ENCODE measurements at places on chromosomes 3 and 15.

- DNase-seq, result no peak
Observed at GRCh38 chr3:63679186-63679585, 26.7 kb downstream of the SNTN start.

- DNase-seq, result no peak
Observed at GRCh38 chr15:50182219-50183013, 420 bp downstream of the SLC27A2 start.

- DNase-seq, result no peak
Observed at GRCh38 chr15:70636540-70637165, 126.7 kb downstream of the UACA start.

DNA sequence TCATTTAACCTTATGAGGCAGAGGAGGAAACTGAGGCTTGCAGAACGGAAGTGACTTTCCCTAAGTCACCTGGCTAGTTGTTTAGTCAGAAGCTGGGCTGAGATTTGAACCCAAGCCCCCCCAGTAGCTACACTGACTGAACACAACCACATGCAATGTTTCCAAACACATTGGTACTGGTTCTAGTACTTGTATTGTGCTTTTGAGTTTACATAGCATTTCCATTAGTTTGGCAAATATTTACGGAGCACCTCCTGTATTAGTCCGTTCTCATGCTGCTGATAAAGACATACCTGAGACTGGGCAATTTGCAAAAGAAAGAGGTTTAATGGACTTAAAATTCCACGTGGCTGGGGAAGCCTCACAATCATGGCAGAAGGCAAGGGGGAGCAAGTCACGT is 56.3 kb upstream of the ITGA11 start:
- DNase-seq, result no peak

DNA sequence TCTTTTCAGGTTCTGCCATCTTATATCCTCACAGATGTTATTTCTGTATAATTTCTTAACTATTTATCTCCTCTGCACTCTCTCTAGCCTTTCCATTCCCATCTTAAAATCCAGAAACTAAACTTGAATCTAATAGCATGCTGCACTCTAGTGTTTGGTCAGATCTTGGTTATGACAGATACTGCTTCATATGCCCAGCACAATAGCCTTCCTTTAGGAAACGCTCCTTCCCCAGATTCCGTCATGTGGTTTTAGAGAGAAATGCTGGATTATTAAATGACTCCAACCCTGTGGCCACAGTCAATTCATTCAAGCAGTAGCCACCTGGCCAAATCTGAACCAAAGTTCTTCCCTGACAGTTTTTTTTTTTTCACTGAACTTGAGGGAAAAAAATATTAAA is 19.4 kb downstream of the RASGRP1 start:
- no peak for DNase-seq

DNA sequence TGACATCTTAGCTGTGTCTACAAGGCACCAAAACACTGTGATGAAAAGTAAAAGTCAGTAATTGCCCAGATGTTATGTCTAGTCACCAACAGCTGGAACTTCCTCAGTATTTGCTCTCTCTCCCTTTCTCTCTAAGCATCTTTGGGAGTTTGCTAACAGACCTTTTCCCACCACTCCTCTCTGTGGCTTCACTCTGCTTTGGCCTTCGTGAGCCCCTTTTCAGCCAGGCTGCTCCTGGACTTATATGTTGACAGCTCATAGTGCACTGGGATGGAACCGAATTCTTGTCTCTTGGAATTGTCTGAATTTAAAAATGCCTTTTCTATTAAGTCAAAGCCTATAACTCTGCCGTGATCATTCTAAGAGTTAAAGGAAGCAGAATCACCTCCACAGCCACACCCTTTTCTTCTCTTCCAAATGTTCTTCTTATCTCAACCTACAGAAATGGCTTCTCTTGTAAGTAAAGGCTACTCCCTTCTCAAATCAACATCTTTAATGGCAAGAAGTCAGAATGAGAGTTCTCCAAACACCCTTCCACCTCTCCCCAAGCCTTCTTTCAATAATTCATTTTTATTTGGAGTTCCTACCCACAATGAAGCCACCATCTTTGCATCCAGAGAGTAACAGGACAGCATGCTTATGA is 17.2 kb upstream of the FOXP1 start:
- no peak for DNase-seq

DNA sequence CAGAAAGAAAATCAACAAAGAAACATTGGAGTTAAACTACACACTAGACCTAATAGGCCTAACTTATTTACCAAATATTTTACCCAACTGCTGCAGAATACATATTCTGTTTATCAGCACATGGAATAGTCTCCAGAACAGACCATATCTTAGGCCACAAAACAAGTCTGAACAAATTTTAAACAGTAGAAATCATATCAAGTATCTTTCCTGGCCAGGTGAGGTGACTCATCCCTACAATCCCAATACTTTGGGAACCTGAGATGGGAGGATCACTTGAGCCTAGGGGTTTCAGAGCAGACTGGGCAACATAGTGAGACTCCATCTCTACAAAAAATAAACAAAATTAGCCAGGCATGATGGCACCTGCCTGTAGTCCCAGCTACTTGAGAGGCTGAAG is 18.1 kb upstream of the KPNA4 start:
- DNase-seq, result no peak

DNA sequence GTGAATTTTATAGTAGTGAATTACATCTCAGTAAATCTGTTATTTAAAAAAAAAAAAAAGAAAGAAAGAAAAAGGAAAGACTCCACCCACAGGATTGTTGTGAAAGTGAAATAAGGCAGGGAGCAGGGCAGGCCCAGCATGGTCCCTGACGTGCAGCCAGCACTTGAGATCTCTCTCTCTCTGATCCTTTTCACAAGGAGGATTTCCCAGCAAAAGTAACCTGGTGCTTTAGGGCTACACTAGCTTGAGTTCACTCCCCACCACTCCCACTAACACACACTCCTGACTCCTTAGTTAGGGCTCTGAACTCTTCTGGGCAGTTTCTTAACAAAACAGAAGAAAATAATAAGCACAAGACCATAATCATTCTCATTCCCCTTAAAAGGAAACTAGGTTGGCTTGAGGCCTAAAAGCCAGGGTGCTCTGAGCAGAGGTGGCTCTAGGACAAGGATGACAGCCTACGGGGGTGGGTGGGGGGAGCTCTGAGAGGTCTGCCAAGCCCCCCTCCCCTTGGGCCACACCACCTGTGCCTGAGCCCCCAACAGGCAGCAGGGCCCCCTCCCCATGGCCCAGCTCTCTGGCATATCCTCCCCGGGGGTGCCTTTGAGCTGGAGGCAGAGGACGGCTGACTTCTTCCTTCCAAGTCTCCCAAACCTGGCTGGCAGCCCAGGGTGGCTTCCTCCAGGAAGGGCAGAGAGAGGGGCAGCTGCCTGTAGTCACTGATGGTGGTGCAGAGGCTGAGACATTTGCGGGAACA is 856 bp downstream of the TMEM40 start:
- DNase-seq, result peak; percentile 83

DNA sequence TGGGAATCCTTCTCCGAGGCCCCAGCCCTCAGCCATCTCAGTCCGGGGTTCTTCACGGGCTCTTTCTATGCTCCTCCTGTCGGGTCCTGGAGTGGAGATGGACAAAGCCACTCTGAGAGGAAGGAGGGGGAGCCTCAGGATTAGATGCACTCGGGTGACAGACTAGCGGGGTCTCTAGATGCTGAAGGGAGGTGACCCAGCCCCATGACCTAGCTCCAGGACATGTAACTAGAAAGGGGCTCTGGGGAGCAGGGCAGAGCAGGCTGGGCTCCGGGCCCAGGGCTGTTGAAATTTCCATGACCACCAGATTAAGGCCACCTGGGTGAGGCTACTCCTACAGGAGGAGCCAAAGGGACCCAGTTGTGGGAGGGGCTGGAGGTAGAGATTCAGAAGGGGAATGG is 14.8 kb upstream of the SKIC8 start:
- peak; percentile 56 for DNase-seq

GRCh38 chr3:48856469-48856868 is 8.8 kb upstream of the PRKAR2A start:
- DNase-seq, result peak; percentile 58

DNA sequence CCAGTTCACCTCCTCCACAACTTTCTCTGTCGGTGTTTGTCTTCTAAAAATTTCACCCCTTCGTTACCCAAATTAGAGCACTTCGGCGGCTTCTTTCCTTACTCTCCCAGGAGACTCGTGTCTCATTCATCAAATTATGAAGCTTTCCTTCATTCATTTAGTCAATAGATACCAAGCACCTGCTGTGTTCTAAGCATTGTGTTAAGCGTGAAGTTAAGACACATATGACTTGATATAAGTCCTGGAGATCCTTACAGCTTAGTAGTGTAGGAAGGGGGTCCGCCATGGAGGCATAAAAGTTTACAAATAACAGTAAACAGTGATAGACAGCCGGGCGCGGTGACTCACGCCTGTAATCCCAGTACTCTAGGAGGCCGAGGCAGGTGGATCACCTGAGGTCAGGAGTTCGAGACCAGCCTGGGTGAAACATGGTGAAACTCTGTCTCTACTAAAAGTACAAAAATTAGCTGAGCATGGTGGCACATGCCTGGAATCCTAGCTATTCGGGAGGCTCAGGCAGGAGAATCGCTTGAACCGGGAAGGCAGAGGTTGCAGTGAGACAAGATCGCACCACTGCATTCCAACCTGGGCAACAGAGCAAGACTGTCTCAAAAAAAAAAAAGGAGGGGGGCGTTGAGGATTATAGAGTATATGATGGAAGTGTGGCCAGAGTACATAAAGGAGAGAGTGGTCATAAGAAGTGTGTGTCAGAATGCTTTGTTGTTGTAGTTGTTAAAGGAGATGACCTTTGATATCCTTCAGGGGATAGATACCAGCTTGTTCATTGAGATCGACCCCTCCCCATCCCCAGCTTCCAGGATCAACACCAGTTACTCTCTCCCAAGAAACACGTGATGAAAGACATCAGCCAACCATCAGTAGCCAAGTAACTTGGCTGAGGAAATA is 744 bp upstream of the CCDC32 start:
- DNase-seq, result no peak

- no peak for DNase-seq
Observed at GRCh38 chr15:65196637-65197336, 11.6 kb upstream of the CLPX start.

- no peak for DNase-seq
Observed at GRCh38 chr15:80549654-80550053, 145.5 kb upstream of the ABHD17C start.

DNA sequence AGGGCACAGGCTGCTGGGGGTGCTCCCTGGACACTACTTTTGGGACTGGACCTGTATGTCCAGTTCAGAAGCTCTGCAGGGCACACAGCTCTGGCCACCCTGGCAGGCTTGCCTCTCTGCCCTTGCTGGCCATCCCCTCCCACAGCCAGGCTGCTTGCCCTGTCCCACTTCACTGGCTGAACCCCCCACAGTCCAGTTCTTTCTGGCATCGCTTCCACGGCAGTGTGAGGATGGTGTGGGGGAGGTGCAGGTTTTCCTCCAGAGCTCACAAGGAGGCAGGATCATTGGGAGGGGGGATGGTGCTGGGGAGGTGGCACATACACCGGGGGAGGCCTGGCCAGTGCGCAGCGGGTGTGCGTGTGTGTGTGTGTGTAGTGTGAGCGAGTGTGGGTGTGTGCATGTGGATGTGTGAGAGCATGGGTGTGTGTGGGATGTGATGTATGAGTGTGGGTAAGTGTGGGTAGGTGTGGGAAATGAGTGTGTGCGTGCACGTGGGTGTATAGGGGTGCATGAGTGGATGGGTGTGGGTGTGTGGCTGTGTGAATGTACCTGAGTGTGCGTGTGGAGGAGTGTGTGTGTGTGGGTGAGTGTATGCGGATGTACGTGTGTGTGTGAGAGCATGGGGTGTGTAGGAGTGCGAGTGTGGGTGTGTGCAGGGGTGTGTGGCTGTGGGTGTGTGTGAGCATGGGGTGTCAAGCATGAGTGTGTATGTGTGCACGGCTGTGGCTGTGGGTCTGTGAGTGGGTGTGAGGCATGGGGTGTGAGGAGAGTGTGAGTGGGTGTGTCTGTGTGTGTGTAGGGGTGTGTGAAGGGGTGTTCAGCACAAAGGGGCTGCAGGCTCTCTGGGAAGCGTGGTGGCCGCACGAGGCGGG is 155.2 kb downstream of the NSMCE3 start:
- no peak for DNase-seq

- DNase-seq, result no peak
Observed at GRCh38 chr3:141854599-141854998, 21.8 kb upstream of the ATP1B3 start.

DNA sequence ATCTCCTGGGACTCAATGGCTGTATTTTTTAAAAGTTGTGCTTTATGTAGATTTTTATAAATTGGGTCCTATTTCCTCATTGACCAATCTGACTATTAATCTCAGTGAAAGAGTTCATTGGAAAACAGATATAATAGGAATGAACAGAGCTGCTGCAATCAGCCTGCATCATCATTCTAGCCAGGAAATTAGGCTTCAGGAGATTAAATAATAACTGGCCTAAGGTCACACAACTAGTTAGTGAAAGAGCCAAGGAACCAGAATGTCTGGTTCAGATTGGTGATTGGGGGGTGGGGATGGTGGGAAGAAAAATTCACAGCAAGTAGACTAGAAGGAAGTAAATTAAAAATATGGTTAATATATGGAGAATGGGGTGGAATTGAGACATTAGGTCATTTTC is 180.9 kb upstream of the ROPN1 start:
- DNase-seq, result no peak

- no peak for DNase-seq
Observed at GRCh38 chr3:45479621-45480035, 91.3 kb downstream of the LARS2 start.

- no peak for DNase-seq
Observed at GRCh38 chr3:132350814-132351213, 33.6 kb downstream of the ACP3 start.

- DNase-seq, result peak; percentile 40
Observed at GRCh38 chr15:23424111-23424904, 22.7 kb downstream of the GOLGA6L2 start.

DNA sequence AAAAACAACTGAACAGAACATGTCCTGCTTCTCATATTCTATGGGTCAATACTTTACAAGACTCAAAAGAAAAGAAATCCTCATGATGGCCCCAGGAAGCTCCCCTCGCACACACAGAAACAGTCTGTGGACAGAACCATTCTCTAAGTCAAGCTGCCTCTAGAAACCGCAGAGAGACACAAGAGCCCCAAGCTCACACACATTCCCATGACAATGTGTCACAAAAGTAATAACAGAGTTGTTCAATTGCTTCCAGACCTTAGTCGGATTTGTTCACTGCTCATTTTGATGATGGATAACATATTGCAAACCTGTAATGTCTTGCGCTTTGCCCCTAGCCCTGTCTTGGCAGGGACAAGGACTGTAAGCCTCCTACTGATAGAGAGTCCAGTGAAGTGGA is 60.9 kb downstream of the UMPS start:
- no peak for DNase-seq

- DNase-seq, result peak; percentile 67
Observed at GRCh38 chr3:14879211-14879874, 60.6 kb downstream of the FGD5 start.
